ENCODE measurements at places on chromosomes 6 and 20.

GRCh38 chr6:5556011-5556410, 294.7 kb downstream of the FARS2 start:
- DNase-seq: no peak

DNA sequence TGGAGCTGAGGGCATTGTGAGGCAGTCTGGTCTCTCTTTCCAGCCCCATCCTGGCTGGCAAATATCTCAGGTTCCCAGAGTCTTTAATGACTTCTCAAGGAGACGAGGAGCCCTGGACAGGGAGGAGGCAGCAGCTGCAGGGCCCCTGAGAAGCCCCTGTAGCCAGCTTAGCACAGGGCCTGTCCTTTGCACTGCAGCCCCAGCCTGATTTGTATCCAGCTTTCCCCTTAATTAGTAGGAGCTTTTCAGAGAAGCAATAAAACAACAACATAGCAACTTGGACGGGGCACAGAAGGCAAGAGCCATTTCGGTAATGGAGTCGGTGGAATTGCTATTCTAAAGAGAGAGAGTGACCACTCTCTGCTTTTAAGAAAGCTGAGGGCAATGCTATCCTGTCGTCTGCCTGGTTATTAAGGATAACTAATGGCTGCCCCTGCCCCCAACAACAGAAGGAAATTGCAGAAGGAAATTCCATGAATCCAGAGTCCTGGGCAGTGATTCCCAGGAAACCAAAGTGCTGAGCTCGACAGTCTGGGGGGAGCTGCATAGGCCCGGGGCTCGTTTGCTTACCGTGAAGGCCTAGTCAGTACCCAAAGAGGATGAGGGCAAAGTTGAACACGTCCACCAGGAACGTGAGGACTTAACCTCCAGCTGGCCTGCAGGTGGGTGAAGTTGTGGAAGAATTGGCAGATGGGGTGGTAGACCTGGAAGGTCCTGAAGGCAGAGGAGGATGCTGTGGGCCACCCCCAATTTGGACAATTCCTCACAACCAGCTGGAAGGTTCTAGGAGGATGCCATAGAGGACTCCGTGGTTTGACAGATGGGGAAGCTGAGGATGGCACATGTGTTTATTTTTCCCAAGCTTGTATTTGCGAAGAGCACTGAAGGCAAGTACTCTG, 50.3 kb downstream of the NPEPL1 start:
- DNase-seq: no peak

DNA sequence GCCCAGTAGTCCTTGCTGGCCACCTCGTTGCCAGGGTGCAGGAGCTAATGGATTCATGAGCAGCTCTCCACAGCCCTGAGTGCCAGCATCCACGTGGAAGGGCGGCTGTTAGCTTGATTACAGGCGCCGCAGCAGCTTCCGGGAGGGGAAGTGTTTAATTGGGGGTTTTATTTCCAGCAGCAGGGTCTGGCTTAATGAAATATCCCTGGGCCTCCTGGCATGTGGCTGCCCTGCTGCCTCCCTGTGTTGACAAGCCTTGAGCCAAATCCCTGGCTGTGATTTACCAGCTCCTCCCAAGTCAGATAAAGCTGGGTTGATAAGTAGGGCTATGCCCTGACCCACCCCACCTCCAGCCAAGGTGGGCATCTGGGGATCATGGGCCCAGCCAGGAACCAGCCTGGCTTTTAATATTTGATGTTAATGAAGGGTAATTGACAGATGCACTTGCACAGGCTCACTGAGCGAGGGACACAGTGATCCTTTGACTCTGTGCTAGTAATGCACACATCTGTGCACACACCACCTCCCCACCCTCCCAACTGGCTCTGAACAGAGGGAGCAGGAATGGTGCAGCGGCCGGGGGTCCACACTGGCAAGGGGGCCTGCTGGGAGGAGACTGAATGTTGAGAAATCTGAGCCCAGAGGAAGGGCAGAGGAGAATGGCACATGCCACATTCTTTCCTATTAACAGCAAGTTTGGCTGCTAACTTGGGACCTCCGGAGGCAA, 13.6 kb downstream of the GLP1R start:
- no peak for DNase-seq

DNA sequence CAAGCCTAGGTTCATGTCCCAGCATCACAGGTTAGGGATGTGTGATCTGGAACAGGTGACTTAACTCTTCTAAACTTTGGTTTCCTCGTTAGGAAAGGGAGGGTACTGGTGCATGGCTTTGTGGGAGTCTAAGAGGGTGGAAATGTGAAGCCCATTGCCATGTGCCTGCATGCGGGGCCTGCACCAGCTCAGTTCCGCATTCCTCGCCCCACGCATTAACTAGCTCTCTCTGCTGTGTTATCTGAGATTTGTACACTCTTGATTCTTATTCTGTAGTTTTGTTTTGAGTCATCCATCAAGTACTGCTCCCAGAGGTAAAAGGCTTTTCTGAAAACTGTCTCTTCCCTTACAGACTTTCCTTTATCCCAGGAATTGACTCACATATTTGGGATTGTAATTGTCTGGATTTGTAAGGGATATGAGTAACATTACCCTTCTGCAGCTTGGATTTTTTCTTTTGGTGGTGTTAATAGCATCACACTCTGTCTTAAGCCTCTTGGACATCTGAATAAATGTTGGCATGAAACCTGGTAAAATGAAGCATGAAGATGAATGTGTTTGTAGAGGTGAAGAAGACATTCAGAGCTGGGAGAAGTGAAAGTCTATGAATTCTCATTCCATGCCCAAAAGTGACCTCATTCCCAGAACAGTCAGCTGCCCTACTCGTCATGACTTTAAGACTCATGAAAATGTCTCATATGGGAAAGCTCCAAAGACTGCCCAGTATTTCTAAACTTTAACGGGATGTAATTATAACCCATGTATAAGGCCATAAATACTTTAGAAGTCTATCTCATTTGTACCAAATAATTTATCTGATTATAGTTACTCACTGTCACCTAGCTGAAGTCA, 357.3 kb downstream of the FOXA2 start:
- no peak for DNase-seq

GRCh38 chr6:116200619-116201249, 53.1 kb downstream of the TSPYL4 start:
- DNase-seq: no peak

GRCh38 chr6:79307321-79308036, 73.0 kb upstream of the HMGN3 start:
- no peak for DNase-seq

All from activated CD8-positive, alpha-beta memory T cell treated with anti-CD3 and anti-CD28 coated beads for 4 hours (primary cell).